ENCODE measurements at places on chromosomes 12 and 14. TPM values are rescaled to one million over a fixed set of nuclear protein-coding genes. Genes with fewer than 3 reads are reported as not detected.

DNA sequence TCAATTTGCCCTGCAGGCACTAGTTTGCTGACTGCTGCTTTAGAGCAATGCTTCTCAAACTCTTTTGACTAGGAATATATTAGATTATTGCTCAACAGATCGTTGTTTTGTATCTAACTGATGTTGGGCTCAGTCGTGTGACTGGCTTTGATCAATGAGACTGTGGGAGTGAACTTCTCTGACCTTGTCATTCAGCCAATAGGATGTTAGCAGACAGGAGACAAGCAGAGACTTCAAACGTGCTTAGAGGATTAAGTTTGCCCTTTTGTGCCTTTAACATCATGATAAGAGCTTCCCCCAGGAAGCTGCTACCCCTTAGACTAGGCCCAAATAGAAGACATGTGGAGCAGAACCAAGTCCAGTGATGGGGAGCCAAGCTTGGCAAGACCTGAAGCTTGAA, 76.7 kb upstream of the ELK3 start:
- DNase-seq: no peak

DNA sequence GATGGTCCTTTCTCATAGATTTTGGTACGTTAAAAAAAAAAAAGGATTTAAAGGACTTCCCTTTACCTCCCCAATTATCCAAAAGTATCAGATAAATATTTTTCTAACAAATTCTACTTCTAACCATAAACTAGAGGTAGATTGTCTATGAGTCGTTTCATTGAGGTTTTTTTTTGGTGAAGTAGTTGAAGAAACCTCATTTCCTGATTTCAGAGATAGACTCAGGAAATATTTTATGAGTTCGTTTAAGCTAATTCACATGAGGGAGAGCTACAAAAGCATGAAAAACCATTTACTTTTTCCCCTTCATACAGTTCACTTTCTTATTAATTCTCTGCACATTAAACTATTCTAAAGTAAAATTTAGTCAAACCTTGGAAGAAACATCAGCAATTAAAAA, 112.5 kb downstream of the RALGAPA1 start:
- DNase-seq: no peak

GRCh38 chr12:65156366-65156841, 13.0 kb upstream of the LEMD3 start:
- DNase-seq: no peak

DNA sequence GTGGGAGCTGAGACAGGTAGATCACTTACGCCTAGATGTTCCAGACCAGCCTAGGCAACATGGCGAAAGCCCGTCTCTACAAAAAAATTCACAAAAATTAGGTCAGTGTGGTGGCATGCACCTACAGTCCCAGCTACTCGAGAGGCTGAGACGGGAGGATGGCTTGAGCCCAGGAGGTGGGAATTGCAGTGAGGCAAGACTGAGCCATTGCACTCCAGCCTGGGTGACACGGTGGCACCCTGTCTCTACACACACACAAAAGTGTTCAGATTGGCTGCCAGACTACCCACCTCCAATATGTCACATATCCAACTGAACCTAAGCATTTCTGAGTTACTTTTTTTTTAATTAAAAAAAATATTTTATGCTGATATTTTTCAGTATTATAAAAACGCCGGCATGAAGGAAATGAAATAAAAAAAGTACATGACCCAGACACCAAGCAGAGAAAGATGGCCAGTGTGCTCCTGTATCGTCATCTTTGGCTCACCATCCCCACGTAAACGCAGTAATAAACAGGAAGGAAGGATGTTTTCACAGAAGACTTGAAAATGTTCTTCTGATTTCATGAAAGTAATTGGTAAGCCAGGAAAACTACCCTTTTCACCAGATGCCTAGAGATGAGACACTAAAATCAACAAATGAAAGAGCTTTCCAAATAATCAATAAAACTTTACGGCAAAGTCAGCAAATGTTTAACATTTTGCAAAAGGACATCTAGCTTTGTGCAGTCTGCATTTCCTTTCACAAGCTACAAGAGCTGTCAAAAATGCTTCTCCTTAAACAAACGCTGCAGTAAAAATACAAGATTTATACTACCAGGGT, 26.4 kb downstream of the CDC42BPB start:
- DNase-seq: no peak

- DNase-seq: no peak
These were observed 16.6 kb downstream of the ALKBH1 start for GRCh38 chr14:77691259-77691658.

Gene TMED8
- 9.7 TPM for total RNA-seq

Gene TMPRSS12
- not detected for total RNA-seq

Gene SOAT2
- not detected for total RNA-seq

Gene PZP
- not detected for total RNA-seq

DNA sequence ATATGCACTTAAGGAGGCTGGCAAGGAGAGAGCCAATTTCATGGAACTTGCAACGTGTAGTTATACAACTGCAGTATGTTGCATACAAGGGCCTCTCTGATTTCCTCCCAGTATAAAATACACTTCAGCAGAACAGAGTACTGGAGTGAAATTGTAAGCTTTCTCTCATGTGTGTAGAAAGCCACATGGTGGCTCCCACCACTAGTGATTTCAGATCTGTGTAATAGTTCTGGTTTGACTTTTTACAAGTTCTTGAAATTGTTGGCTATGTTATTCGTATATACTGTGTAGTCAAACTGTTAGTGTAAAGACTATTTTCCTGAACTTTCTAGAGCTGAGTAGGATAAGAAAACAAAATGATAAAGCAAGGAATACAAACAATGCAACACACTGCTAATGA, 16.4 kb upstream of the LMO3 start:
- no peak for DNase-seq

Gene SMCO2
- 0.58 TPM for total RNA-seq

Gene TCTN2
- total RNA-seq: 12.3 TPM

Gene TNFRSF1A
- total RNA-seq: 143 TPM

Gene KLHL33
- total RNA-seq: 0.08 TPM

Gene TMTC1
- 1.8 TPM for total RNA-seq

DNA sequence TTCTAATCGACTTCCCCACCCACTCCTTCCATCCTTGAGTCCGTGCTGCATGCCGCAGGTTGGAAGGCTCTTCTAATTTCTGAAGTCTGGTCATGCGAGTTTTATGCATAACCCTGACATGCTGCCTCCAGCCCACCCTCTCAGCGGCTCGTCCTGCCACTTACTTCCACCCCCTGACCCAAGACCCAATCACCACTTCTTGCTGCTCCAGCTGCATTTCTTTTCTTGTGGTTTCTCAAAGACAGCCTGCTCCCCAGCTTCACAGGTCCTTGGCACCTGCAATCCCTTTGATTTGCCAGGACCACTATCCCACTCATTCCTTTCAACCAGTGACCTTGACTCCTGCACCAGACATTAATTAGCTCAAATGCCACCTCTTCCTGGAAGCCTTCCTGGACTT, 486.7 kb downstream of the VRK1 start:
- no peak for DNase-seq

DNA sequence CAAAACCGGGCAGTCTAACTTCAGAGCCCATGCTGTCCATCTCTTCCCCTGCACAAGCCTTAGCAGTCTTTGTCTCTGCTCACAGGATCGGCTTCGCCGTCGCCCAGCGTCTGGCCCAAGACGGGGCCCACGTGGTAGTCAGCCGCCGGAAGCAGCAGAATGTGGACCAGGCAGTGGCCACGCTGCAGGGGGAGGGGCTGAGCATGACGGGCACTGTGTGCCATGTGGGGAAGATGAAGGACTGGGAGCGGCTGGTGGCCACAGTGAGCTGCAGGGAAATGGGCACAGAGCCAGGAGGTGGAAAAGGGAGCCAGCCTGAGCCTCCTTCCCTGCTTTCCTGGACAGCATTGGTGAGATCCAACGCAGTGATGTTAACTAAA, 14.2 kb upstream of the CARMIL3 start:
- DNase-seq: no peak

Gene SCN8A
- 3.1 TPM for total RNA-seq

DNA sequence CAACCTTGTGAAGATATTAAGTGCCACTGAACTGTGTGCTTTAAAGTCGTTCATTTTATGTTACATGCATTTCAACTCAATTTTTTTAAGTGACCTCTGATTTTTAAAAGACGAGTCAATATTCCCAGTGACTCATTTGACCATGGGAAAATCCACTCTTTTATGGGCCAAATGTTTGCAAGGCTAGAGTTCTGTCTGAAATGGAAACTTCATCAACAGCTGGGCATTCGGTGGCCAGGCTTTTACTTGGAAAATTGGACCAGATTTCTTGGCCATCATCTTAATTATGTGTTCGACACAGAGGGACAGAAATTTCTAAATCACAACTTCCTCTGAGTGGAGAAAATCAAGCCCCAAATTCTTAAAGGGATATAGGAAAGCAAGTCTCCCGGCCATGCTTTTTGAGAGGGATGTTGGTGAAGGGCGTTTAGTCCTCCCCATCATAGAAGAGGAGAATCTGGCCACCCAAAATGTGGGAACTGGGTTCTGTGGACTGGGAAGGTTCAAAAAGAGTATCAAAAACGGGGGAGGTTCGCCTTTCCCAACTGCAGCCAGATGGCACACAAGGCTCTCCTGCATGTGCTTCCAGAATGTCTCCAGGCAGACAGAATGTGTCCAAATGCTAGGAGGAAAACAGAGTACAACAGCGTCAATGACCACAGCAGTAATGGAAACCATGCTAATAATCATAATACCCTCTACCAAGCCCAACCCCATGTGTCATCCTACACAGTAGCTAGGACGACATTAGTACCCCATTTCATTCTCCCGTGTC, 40.9 kb upstream of the FZD10 start:
- no peak for DNase-seq

Gene BAZ1A
- total RNA-seq: 36.1 TPM

Gene BCL2L14
- total RNA-seq: not detected

Gene RBP5
- not detected for total RNA-seq

DNA sequence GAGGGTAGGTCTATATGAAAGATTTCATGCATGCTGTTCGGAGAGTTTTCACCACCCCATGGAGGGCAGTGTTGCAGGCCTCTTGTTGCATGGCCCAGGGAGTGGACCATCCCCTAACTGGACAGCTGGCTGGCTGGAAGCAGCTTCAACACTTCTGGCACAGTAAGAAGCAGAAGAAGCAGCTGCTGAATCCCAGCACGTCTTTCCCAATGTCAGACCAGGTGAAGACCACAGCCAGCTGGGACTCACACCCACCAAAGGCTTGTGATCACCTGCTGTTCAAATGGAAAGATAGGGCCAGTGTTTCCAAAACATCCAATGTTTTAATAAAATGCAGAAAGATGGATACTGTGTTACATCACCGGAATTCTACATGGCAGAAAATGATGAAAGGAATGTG, 1423.6 kb downstream of the AACS start:
- DNase-seq: no peak

Gene NYNRIN
- 6.3 TPM for total RNA-seq

DNA sequence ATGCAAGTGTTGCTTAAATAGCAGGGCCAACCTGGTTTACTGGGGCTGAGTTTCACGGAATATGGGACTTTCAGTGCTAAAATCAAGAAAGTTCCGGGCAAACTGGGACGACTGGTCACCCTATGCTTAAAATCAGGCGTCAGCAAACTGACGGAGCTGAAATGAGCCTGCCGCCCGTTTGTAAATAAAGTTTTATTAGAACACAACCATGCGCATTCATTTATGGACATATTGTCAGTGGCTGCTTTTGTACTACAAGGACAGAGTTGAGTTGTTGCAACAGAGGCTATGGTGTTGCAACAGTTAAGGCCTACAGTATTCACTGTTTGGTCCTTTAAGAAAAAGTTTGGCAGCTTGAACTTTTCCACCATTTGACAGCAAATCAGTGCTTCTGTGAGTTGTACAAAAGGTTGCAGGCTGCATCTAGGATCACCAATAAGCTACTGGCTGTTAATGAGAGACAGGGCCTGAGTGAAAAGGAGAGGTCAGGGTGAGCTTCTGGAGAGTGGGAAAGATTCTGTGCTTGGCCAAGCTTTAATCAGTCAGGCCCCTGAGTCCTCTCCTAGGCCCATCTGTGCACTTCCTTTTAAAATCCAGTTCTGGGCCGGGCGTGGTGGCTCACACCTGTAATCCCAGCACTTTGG, 13.3 kb downstream of the SELPLG start:
- DNase-seq: no peak

DNA sequence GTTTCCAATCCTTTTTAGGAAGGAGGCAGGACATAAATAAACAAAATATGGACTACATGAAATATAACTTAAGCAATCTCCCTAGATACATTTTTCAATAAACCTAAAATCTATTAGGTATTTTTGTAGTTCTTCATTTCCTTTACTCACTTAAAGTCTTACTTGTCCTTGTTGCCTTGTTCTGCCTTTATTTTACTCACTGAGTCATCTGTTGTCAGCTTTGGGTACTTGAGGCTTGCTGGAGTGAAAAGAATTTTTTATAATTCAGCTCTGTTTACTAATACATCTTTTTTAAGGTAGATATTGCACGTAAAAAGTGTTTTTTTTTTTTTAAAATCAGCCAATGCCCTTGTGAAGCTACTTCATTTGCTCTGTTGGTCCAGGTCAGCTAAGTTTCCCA, 216.2 kb downstream of the PELI2 start:
- no peak for DNase-seq

DNA sequence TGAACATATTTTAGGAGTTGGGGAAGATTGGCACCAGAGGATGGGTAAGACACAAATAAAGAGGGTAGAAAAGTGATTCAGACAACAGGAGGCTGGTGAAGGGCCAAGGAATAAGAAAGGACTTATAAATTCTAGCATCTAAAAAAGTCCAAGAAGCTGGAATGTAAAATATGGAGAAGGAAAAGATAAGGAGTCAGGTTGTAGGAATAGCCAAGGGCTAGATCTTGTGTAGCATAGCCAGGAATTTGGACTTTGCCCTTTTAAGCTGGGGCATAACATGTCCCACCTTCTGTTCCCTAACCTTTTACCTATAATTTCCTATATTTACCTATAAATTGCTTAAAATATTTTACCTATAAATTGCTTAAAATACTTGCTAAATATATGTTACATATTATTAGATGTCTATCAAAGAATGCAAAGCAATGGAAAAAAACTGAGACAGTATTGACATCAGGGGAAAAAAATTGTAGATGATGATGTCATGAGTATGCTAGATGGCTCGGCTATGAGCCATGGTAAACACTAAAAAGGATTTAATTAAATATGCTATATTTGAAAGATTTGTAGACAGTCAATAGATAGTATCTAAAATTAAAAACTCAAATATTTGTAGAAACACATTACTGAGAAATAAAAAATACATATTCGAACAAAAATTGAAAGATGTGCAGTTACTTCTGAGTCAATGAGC, 99.7 kb upstream of the PLEKHG7 start:
- DNase-seq: no peak

DNA sequence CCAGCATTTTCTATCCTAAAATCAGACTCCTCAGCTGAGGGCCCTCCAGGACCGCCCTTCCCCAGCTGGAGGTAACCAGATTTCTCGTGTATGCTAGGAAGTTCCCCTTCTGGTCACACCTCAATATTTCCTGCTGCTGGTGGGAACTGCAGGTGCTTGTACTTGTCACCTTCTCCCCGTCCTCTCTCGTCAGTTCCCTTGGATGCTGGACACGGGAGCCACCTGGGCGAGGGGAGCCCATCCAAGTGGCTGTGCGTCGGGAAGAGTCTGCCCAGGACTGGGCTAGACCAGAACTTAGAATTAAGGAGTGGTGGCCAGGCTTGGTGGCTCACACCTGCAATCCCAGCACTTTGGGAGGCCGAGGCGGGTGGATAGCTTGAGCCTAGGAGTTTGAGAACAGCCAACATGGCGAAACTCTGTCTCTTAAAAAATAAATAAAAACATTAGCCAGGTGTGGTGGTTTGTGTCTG, 23.2 kb upstream of the KIF26A start:
- no peak for DNase-seq
